ENCODE measurements at places on chromosomes 4 and X.

DNA sequence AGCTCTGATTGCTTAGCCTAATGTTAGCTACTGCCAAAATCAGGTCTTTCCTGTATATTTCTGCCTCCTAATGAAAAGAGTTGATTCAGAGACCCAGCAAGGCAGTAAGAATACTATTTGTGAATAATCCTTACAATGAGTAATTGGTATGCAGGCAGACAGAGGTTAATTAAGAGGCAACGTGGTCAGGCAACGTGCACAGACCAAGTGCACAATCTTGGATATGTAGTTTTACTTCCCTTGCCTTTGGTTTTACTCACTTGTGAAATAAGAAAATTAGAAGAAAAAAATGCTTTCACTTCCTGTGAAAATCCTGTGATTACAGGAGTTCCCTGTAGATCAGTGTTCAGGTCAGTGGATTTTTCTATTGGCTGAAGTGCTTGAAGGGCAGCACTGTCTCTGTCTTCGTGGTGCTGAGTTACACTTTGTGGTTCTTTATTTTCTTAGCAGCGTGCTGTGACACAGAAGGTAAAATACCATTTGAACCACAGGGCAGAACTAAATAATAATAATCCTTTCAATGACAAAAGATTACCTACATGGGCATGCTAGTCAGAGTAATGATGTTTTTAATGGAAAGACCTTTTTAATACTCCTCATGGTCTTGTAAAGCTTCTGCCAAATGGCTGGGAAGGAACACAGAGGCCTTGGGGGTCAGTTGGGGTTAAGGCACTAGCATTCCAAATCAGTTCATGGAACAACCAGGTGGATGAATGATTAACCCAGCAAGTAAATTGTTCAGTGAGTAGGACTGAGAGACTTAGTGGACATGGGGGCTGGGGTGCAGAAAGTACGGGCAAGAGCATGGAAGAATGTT is 430.9 kb downstream of the MAPK10 start:
- DNase-seq, result no peak

GRCh38 chr4:21790438-21791029 is 158.0 kb downstream of the KCNIP4 start:
- DNase-seq, result no peak

- no peak for DNase-seq
These were observed 105.7 kb downstream of the AGTR2 start for GRCh38 chrX:116276261-116276660.

GRCh38 chrX:107677501-107677901 is 49.2 kb downstream of the PRPS1 start:
- no peak for DNase-seq

GRCh38 chrX:99480728-99481127 is 929.3 kb downstream of the PCDH19 start:
- no peak for DNase-seq

DNA sequence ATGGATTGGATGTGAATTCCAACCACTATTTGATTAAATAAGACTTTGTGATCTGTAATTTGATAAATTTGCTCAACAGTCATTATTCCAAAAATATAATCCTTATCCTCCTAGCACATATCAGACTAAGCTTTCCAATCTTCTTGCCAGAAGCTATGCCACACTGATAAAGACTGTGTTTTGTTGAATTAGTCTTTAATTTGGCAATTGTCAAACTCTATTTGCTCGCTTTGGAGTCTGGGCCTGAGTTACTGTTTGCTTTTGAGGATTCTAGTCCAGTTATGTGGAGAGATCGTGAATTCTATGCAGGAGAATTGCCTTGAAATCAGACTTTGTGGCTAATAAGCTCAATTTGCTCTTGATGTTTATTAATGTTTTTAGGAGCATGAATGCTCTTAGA is 10.9 kb upstream of the RNF150 start:
- DNase-seq, result no peak

- no peak for DNase-seq
These were observed 3.8 kb downstream of the ZFX start for GRCh38 chrX:24153178-24153795.

Data from stimulated activated CD4-positive, alpha-beta T cell treated with anti-CD3 and anti-CD28 coated beads, Interleukin-2, amount 100 ng/mL, for 48 hours (primary cell).